ENCODE measurements at places on chromosomes 7 and 10.

DNA sequence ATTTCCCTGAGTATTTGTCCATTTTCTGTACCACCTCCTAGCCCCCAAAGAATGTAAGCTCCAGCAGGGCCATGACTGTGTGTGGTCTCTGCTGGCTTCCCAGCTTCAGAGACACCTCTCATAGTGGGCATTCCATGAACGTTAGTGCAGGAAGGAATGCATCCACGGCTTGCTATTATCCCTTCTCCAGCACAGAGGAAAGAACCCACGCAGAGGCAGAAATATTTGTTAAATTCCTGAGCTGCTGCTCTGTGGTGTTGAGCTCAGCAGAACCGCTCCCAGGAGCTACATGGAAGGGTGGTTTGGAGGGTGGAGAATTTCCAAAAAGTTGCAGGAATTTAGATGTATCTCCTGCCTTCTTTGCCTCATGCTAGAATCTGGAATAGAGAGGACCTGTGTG, 275.2 kb downstream of the POU6F2 start:
- no peak for DNase-seq

GRCh38 chr10:43226441-43226840, 40.4 kb downstream of the RASGEF1A start:
- DNase-seq, result no peak

GRCh38 chr10:73076360-73077183, 20.1 kb downstream of the P4HA1 start:
- DNase-seq, result no peak

DNA sequence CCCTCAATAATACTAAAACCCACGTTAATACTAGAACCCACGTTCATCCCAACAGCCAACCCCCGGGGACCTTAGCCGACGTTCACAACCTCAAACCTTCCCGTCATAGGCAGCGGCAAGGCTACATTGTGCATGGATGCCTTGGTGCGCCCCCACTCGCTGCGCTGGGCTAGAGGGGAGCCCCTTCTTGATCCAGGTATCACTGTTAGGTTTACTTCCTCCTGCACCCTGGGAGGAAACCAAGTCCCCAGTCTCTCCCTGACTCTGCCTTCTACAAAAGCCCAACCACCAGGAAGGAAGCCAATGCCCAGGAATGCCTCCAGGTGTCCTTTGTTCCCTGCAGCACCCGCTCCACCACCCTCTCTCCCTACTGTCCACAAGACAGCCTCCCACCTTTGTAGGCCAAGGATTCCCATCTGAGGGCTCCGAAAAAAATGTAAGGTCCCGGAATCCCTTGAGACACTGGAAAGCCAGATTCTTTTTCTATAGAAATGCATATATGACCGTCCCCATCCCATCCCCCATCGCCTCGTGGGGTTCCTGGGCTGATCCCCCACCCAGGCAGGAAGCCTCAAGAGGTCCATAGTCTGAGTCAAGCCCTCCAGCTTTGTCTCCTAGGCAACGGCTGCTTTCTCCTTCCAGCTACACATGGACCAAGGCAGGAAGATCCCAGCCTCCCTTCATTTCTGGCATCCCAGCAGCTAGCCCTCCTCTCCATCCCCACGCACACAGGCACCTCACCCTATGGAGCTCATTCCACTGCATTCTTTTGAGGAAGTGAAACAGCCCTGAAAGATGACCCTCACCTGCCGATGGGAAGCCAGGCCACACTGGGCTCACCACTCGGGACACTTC, 25.2 kb downstream of the CTBP2 start:
- no peak for DNase-seq

- DNase-seq, result no peak
Measured at GRCh38 chr10:113305871-113306270, 247.0 kb upstream of the HABP2 start.

DNA sequence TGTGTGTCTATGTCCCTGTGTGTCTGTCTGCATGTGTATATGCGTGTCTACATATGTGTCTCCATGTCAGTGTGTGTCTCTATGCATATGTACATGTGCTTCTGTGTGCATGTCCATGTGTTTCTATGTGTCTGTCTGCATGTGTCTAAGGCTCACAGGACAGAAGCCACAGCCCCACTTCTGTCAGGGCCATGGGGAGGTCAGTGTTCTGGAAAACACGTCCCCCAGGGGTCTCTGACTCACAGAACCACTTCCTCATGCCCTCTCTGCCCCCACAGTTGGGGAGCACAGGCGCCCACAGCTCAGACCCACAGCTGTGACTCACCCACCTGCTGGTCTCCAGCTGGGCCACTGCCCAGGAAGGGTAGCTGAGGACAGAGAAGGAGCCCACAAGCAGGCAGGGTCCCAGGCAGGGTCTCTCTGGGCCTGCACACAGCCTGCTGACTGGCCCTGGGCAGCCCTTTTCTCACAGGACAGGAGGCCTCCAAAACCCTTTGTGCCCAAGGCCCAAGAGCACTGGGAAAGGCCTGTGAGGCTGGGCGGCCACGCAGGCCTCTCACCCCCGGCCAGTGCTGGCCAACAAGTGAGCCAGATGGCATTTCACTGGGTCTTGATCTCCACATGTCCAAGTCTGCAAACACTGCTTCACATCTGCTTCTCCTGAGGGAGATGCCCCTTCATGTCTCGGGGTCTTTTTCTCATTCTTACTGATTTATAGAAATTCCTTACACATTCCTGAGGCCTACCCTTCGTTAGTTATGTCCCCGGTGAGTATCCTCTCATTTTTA, 102.9 kb upstream of the FAM20C start:
- DNase-seq, result peak; percentile 56

DNA sequence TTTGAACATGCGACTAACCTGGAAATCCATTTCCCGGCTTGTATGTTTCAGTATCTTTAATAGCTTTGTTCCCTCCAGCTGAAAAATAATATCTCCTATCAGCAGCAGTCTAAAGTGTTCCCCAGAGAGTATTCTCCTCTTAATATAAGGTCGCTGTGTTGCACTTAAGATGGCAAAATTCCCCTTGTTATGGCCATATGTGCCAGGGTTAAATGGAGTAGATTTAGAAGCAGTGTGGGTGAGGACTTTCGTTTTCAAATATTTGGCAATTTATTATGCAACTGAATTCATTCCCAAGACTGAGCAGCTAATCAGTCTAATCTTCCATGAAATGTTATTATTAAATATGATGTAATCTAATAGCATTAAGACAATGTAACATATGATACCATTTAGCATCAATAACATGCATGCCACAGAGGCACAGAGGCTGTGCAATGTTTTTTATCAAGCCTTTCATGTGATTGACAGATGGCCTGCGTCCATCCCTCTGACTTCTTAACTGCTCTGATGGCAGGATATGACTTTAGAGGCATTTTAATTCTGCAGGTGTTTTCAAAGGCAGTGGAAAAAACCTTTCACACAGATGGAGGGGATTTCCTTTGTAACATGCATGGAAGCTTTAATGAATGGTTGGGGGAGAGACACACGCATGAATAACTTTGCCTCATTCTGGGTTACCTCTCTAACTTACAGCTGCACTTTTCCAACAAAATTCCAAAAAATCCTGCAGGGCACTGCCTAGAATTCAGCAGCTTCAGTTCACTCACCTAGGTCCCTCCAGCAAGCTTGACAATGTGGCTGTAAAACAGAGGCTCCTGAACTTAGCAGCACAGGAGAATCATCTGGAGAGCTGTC, 55.1 kb upstream of the ZPBP start:
- DNase-seq, result peak; percentile 49

GRCh38 chr7:139232377-139232717, 1.3 kb downstream of the UBN2 start:
- no peak for DNase-seq

- no peak for DNase-seq
Measured at GRCh38 chr7:69399401-69399800, 198.9 kb upstream of the AUTS2 start.

- no peak for DNase-seq
Measured at GRCh38 chr10:13758312-13758711, 171.5 kb downstream of the PRPF18 start.

- DNase-seq, result no peak
Measured at GRCh38 chr7:4056552-4057288, 625.4 kb upstream of the FOXK1 start.

DNA sequence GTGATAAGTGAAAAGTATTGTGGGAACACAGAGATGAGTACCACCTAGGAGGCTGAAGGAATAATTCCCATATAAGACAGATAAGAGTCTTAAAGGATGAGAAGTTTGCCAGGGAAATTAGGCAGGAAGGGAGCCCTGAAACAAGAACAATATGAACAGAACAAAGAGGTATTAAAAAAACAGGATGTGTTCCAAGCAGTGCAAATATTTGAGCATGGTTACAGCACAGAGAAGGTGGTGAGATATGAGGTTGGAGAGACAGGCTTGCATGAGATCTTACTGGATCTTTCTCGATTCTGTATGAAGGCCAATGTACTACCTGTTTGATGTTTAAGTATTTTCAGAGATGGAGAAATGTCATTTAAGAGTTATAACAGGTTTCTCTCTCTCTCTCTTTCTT, 20.3 kb downstream of the TAC1 start:
- DNase-seq, result no peak

DNA sequence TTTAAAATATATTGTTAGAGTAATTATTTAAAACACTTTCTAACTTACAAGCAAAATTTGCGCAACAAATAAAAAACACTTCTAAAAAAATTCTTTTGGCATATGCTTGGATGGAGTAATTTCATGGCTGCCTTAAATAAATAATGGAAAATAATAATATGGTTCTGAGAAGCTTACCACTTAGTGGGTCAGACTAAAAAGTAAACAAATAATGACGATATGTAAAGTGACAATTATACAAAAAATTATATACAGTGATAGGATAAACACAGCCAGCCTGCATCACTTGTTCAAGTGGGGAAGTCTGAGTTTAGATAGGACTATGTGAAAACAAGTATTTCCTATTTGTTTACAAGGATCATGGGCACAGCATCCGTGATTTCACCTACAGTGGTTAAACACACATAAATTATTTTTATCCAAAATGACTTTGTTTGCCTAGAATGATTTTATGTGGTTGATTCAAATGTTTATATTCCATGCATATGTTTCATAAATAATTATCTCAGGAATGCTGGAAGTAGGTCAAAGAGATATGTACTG, 141.7 kb upstream of the SEMA3D start:
- no peak for DNase-seq

DNA sequence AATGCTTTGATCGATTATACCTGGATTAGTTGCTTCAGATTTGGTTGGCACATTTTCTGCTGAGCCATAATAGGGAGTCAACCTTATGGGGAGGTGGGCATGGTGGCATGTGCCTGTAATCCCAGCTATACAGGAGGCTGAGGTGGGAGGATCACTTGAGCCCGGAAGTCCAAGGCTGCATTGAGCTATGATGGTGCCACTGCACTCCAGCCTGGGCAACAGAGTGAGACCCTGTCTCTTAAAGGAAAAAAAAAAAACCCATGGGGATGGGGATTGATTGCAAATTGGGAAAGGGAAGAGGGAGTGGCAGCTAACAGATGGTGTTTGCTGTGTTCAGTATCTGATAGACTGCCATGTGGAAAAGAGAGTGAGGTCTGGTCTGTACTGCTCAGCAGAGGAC, 11.1 kb downstream of the STK17A start:
- no peak for DNase-seq

DNA sequence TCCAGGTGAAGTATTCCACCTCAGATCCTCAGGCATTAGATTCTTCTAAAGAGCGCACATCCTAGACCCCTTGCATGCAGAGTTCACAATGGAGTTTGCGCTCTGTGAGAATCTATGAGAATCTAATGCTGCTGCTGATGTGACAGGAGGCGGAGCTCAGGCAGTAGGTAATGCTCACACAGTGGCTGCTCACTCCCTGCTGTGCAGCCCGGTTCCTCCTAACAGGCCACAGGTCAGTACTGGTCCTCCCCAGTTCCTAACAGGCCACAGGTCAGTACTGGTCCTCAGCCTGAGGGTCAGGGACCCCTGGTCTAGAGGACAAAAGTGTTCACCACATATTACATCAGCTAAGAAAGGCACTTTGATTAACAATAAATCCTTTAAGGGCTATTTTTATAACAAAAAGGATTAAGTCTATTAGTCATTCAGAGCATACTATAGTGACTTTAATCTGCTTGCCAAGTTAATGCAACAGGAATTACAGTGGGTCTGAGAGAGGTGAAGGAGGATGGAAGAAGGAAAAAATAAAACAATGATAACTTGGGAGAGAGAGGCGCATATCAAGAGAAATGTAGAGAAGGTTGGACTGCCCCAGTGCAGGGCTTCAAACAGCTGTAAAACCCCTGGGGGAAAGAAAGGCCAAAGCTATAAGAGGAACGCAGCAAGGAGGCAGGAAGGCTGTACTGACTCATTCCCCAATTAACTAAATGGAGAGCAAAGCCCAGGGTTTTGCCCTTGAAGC, 49.2 kb downstream of the CUL2 start:
- DNase-seq, result no peak

DNA sequence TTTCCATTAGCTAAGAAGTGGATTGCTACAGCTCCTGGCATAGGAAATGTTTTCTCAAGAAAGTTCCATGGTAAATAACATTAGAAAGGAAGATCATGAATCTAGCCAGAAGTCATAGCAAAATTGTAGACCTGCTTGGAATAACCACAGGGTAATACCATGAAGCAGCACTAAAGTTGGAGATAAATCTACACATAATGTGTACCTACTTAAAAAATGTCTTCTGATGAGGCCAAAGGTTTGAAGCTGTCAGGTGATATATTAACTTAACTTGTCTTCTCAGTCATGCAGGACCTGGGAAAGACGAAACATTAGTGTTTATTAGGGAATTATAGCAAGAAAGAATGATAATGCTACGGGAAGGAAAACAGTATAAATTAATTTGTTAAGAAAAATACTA, 6.3 kb downstream of the CISD1 start:
- no peak for DNase-seq

GRCh38 chr7:150420987-150421674, 29.3 kb upstream of the GIMAP8 start:
- peak; percentile 88 for DNase-seq

GRCh38 chr7:148697256-148698006, 1.3 kb upstream of the CUL1 start:
- peak; percentile 31 for DNase-seq

- DNase-seq, result no peak
Measured at GRCh38 chr10:91257310-91257709, 36.8 kb downstream of the PCGF5 start.

DNA sequence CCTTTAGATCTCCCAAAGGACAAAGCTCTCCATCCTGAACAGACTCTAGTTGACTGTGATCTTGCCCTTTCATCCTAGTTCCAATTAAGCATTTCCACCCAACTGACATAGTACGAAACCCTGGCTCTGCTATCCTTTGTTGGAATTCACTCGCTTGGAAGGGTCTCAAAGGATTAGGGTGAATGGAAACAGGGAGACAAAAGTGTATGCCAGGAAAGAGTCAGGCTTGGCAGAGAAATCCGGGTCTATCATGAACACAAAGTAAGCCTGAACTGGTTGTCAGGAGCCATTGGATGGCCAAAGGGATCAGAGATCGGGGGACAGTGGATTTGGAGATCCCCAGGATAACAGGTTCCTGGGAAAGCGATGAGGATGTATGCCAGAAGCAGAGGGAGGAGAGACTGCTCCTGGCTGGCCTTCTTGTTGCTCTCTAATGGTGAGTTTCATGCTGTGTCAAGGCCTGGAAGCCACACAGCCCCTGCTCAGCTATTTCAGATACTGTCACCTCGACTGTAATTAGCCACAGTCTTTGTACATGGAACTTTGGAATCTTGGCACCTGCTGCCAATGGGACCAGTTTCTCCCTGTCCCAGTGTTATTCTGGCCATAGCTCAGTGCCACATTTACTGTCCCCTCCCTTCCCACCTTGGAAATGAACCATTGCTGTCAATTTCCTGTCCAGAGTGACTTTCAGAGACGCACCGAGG, 1168.7 kb upstream of the AUTS2 start:
- DNase-seq, result no peak

GRCh38 chr7:50858528-50859245, 76.0 kb upstream of the GRB10 start:
- DNase-seq, result no peak
